Epithelial cell of proximal tubule (primary cell): ENCODE measurements at places on chromosomes 12 and 14. TPM values are rescaled to one million over a fixed set of nuclear protein-coding genes. Genes with fewer than 3 reads are reported as not detected.

- DNase-seq, result no peak
Measured at GRCh38 chr12:24374452-24374851, 425.0 kb upstream of the SOX5 start.

- peak; percentile 31 for DNase-seq
Measured at GRCh38 chr14:37172024-37172869, at the start of gene SLC25A21. TSS of gene SLC25A21 (minus strand) at chr14:37172606.

INHBC gene
- total RNA-seq, result not detected in 2 replicates

GRCh38 chr12:24359418-24359817 is 409.9 kb upstream of the SOX5 start:
- DNase-seq, result no peak

PYGL gene
- 86.6 and 96.8 TPM in 2 replicates for total RNA-seq

VWF gene
- 0.06 and 0.07 TPM in 2 replicates for total RNA-seq

SOCS4 gene
- 11.9 and 13.0 TPM in 2 replicates for total RNA-seq

KRT7 gene
- 495 and 768 TPM in 2 replicates for total RNA-seq

CCDC175 gene
- total RNA-seq, result not detected in 2 replicates

DNA sequence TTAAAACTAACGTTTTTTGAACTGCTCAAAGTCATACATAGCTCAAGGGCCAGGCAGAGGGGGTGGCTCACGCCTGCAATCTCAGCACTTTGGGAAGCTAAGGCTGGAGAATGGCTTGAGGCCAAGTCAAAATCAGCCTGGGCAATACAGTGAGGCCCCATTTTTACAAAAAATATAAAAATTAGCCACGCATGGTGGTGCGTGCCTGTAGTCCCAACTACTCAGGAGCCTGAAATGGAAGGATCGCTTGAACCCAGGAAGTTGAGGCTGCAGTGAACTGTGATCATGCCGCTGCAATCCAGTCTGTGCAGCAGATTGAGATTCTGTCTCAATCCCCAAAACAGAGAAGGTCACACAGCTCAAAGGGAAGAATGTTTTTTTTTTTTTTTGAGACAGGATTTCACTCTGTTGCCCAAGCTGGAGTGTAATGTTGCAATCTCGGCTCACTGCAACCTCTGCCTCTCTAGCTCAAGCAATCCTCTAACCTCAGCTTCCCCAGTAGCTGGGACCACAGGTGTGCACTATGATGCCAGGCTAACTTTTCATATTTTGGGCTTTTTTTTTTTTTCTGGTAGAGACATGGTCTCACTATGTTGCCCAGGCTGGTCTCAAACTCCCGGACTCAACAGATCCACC is 2.9 kb downstream of the RBM23 start:
- DNase-seq, result no peak

DNA sequence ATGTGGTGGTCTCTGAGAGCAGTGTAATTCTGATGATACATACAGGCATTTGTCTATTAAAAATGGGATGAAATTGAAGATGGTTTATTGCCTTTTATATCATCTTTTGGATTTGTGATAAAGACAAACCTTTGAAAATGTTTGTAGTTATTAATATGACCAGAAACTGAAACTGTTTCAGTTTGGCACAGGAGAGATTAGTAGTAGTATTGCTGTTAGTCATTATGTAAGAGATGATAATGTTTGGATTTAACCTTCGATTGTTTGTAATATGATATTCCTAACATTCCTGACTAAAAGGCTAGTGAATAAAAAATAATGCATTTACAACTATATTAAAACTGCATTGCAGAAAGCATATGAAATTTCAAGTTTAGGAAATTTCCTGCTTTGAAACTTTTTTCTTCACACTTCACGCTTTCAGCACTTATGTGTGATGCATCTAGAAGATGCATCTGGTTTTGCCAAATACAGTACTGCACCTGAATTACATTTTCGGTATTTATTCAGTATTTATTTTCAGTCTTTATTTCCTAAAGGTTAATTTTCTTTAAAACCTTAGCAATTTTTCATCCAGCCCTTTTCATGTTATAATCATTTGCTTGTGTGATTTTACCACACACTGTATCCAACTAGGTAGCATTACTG is 25.5 kb downstream of the ADIPOR2 start:
- no peak for DNase-seq

DNA sequence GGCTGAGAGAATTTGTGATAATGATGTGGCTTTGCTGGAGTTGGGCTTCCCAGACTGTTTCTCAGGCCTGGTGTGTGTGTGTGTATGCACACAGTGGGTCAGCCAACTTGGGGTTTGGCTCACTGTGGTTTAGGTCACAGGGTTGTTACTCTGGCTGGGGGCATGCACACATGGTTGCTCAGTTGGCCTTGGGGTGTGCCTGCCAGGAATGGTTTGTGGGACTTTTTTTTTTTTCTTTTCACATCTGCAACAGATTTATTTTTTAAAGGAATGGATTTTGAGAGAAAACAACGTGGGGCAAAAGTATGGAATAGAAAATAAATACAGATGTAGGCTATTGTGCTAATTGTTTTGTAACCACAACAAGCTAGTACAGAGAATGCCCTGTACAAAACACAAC is 25.0 kb upstream of the GTF2A1 start:
- no peak for DNase-seq

DNA sequence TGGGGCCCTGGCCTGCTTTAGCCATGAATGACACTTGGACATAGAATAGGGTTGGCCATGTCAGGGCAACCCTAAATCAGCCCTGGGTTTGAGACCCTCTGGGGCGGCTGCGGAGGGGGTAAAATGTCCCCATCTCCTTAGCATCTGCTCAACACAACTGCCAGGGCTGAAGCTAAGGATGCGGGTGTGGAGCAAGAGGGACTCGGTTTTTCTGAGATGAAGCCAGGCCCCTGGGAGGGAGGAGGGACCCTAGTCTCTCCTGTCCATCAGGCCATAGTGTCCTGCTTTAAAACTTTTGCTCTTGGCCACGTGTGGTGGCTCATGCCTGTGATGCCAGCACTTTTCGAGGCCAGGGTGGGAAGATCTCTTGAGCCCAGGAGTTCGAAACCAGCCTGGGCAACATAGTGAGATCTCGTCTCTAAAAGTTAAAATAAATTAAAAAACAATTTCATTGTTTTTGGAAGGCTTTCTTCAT is 778 bp upstream of the C1R start:
- no peak for DNase-seq

BICDL1 gene
- total RNA-seq, result 4.6 and 7.0 TPM in 2 replicates

- DNase-seq, result no peak
Measured at GRCh38 chr14:82626156-82627066, 1092.8 kb upstream of the SEL1L start.

GRCh38 chr14:102097441-102098135 is 10.7 kb upstream of the HSP90AA1 start:
- DNase-seq, result no peak

GRCh38 chr14:96616161-96616721 is 114.1 kb downstream of the PAPOLA start:
- no peak for DNase-seq

ADAMTS20 gene
- total RNA-seq, result under 0.01 and 0.06 TPM in 2 replicates

MANSC1 gene
- 10.1 and 10.6 TPM in 2 replicates for total RNA-seq

ACOT4 gene
- total RNA-seq, result 5.6 and 7.0 TPM in 2 replicates

- DNase-seq, result no peak
Measured at GRCh38 chr14:77124345-77125280, 17.0 kb downstream of the ZDHHC22 start.

DNA sequence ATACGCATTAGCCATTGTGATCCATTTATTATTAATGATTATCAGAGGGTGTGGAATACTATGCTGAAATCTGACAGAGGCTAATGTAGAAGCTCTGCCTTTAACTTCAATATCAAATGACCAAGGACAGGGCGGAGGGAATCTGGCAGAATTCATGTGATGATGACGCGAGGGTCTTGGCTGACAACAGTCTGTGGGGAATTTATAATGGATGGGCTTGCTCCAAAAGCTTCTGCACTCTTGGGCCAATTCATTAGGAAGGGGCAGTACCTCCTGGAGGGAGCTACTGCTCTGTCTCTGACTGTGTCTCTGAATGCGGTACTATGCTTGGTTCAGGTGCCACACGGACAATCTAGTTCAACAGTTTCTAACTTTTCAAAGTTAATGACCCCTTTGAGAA is 46.2 kb downstream of the GALNT8 start:
- no peak for DNase-seq

- DNase-seq, result no peak
Measured at GRCh38 chr12:18966954-18967353, 162.6 kb upstream of the PLEKHA5 start.

GRCh38 chr12:132558042-132558856 is 52.1 kb downstream of the LRCOL1 start:
- no peak for DNase-seq

GDF3 gene
- not detected in 2 replicates for total RNA-seq

DNA sequence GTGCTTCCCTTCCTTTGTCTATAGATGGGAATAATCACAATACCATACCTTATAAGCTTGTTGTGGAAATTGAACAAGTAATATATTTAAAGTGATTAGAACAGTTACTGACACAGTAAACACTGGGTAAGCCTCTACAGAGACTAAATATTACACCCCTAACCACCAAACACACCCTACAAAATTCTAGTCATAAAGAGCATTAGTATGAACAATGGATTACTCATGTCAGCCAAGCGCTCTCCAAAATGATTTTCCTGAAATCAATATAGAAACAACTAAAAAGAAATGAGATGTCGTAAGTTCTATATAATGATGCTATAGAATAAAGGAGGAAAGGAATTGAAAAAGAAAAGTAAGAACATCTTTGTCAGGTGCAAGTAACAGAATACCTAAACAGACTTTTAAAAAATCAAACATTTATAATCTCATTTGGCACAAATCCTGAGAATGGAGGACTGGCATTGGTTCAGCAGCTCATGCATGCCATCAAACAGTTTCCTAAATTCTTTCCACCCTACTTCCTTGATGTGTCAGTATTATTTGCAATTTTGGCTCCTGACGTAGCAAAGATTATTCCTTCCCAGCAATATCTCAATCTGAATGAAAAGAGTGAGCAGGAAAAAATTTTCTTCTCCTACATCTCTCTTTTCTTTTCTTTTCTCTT is 118.0 kb downstream of the SINHCAF start:
- no peak for DNase-seq

DNA sequence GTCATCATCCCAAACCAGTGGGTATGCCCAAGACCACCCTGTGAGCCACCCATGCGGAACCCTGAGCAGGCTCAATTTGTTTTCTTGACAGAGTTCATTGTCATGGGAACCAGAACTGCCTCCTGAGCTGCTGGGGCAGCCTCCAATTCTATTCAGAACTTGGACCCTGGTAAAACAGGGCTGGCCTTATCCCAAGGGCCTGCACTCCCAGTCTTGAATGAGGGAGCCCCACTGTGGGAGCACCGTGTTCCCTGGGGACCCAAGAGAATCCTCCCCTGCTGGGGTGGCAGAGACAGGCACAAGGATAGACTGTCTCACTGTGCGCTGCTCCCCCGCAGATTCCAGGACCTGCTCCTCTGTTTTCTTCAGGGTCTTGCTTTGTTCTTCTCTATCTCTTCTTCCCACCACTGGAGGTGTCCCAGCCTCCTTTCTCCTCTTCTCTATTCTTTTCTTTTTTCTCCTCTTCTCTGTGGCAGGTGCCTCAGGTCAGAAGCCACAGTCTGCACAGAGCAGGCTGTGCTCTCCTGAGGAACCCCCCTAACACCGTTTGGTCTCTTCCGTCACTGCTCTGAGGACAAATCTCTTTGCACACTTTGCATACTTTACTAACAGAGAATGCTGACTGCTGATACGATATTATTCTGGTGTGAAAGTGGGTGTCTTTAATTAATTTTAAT is 31.2 kb upstream of the CHPT1 start:
- no peak for DNase-seq

DNA sequence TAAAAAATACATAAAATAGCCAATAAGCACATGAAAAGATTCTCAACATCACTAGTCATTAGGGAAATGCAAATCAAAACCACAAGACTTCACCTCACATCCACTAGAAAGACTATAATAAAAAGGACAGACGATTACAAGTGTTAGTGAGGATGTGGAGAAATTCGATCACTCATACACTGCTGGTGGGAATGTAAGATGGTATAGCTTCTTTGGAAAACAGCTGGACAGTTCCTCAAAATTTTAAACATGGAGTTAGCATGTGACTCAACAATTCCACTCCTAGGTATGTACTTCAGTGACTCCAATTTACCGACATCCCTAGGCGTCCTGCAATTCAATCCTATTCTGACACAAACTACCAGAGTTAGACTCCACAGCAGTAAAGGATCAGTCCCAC is 13.7 kb downstream of the TRIM9 start:
- DNase-seq, result no peak

- DNase-seq, result no peak
Measured at GRCh38 chr12:120546050-120546386, 11.9 kb downstream of the RNF10 start.

- no peak for DNase-seq
Measured at GRCh38 chr12:15672671-15673270, 116.4 kb downstream of the EPS8 start.

HHIPL1 gene
- 0.87 and 4.9 TPM in 2 replicates for total RNA-seq

ADIPOR2 gene
- total RNA-seq, result 22.6 and 22.8 TPM in 2 replicates

CLEC12A gene
- total RNA-seq, result not detected in 2 replicates

DNA sequence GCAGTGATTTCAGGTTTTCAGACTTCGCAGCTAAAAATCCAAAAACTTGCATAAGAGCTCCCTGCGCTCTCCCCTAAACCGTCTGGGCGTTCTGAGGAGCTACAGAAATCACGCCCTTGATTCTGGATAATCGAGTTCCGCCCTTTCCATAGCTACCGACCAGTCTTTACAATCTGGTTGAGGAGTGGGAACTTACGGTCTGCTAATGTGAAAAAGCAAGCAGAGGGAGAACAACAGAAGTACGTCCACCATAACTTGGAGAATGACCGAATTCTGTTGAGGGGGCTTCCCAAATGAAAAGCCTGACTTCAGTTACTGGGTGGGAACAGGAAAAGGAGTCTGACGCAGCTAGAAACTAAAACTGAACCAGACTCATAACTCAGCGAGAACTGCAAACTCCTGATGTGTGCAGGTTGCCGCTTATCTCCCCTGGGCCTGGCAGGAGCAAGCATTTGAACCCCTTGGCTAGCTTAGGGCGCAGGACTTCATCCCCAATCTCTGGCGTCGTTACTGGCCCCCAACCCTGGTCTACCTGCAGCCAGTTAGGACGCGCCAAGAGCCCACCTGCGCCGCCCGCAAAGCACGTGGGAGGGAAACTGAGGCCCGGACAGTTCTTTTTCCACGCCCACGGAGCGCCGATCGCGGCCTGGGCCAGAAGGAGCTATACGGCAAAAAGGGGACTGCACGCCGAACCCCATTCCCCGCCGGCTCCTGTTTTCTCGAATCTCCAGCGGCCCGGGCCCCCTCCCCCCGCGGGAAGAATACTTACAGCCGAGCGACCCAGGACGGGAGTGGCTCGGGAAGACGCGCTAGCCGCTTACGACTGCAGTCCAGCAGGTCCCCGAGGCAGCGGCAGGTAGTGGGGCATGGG is 838 bp downstream of the LRIG3 start:
- peak; percentile 23 for DNase-seq

SLC17A8 gene
- not detected in 2 replicates for total RNA-seq

DHRS2 gene
- total RNA-seq, result 0.69 and 0.80 TPM in 2 replicates

GRCh38 chr12:89225808-89226411 is 126.4 kb downstream of the DUSP6 start:
- peak; percentile 27 for DNase-seq

- no peak for DNase-seq
Measured at GRCh38 chr12:113071135-113072112, 14.9 kb downstream of the DTX1 start.

GRCh38 chr12:10701131-10701681 is 21.9 kb downstream of the YBX3 start:
- DNase-seq, result no peak
